Testis (tissue), 5 donors: ENCODE measurements at places on chromosomes 12 and 14. TPM values are rescaled to one million over a fixed set of nuclear protein-coding genes. Genes with fewer than 3 reads are reported as not detected.

DNA sequence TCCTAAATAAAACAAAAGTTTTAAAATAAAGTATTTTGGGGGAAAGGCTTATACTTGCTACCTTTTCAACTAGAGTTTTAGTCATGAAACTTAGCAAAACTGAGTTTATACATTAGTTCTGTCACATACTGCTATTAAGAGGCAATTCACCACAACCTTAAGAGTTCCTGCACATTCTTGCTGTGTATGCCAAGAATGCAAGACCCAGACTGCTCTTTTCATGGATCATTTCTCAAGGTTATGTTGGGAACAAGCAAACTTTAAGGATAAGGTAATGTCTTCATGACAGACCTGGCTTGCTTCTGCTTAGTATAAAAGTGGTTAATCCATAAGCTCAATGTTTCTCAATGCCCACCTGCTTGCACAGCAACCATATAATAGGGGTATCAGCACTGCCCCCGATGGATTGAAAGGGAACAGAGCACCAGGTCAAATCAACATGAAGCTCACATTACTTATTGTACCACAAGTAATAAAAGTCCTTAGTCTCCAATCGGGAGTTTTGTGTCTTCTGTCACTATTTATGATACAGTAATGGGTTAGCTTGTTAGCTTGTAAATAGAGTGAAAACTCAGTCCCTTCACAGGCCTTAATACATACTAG, 67.6 kb downstream of the KIF21A start:
- DNase-seq = no peak

Gene A2M
- 200 TPM for polyA plus RNA-seq

DNA sequence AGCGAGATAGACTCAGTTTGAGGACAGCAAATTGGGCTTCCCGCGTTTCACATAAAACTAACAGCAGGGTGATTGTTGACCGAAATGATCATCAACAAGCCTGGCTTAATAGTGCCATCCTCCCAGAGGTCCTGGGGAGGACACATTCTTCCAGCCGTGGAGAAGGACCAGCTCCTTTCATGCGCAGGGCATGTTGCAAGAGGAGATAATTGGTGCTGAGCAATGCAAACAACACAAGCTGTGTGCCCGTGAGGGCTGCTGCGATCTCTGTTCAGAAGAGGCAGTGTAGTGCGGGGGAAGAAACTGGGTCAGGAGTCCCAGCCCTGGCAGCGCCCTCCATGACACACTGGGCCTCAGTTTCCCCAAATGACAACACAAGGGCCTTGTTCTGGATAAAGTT, 54.3 kb downstream of the CCDC85C start:
- peak; percentile 64 for DNase-seq

- DNase-seq = peak; percentile 89
Measured at GRCh38 chr12:121279507-121279915, 17.0 kb downstream of the CAMKK2 start.

DNA sequence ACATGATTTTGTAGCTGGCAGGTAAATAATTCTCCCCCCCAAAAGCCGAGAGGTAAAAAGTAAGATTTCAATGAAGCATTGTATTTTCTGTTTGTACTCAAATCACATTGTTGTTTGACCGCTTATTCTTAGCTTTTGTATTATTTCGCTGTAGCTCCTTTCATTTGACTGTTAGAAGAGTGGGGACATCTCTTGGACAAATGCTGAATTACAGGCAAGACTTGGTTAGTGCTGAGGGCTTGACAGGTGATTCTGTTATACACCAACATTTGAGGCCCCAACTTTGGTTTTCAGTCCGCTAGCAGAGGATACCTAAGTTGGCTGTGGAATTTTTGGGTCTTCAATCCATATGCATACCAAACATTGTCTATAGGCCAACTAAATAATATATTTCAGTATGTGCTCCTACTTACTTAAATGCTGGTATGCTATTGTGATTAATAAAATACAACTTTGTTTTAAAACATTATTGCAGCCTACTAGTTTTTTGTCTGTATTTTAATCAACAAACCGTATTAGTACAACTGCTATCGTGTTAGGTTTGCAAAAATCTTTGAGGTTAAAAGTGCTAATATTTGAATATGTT, 102.2 kb downstream of the ERC1 start:
- DNase-seq = peak; percentile 40

Gene PROX2
- 0.08 TPM for polyA plus RNA-seq

Gene PSME2
- 122 TPM for polyA plus RNA-seq

Gene CFAP251
- polyA plus RNA-seq = 56.1 TPM

Gene INHBC
- polyA plus RNA-seq = 2.1 TPM

Gene SERPINA9
- polyA plus RNA-seq = not detected

- peak; percentile 88 for DNase-seq
Measured at GRCh38 chr14:104341532-104342434, 203.4 kb downstream of the KIF26A start.

Gene GALNT8
- polyA plus RNA-seq = 31.1 TPM

Gene ENDOU
- 0.21 TPM for polyA plus RNA-seq

DNA sequence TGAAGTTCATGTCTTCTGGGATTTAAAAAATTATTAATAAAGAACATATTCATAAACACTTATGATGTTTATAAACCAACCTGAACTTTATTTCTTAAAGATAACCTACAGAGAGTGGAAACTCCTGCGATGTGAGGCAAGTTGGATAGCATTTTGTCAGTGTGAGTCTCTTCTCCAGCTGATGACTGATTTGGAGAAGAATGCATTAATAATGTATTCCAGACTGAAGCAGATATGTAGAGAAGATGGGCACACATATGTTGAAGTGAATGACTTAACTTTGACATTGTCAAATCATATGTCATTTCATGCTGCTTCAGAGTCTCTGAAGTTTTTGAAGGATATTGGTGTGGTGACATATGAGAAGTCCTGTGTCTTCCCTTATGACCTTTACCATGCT, 7.3 kb downstream of the HELB start:
- DNase-seq = no peak

Gene REC8
- 58.8 TPM for polyA plus RNA-seq

Gene CEP128
- polyA plus RNA-seq = 8.5 TPM

- DNase-seq = peak; percentile 80
Measured at GRCh38 chr14:99574099-99574880, 29.7 kb downstream of the CCDC85C start.

Gene C1QL4
- polyA plus RNA-seq = 2.9 TPM

DNA sequence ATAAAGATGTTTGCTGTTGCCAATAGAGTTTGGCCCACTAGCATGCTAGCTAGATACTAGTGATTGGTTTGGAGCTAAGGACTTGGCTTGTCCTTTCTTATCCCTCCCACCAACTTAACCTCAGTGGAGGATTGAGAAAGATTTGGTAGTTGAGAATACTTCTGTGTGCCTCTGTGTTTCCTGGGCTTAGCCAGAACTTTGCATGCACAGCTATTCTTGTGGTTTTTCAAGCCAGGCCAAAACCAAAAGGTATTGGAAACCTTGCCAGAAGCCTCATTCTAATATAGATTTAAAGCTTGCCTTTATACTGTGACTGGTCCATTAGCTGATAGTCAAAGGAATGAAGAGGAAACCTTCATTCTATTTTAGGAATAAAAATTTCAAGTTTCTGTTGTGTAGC, 188.5 kb downstream of the CCDC91 start:
- DNase-seq = no peak

- no peak for DNase-seq
Measured at GRCh38 chr12:39413836-39414771, 28.8 kb downstream of the KIF21A start.

Gene ANKRD33
- polyA plus RNA-seq = 0.25 TPM

- peak; percentile 12 for DNase-seq
Measured at GRCh38 chr14:90275458-90275814, 19.1 kb downstream of the PSMC1 start.

DNA sequence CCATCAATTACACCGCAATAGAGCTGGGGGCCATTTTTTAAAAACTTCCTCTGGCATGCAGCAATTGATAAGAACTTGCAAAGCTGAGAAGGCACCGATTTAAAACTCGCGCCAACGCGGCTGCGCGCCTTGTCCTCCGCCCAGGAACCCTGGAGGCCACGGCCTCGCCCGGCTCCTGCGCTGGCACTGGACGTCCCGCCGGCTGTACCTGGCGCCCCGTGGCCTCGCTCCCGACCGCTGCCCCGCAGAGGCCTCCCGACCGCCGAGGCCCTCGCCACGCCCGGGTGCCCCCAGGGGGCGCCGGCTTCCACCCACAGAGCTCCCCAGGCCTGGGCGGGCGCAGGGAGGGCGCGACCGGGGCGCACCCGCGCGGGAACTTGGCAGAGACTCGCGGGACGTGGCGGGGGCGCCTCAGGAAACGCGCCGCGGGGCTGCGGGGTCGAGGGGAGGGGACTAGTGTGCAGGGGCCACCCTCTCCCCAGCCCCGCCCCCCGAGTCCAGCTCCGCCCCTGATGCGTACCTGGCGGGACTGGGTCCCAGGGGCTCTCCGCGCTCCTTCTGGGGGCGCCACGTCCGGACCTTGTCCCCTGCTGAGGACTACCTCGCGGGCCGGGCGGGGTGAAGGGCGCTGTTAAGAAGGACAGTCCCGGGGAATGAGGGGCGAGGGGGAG, 65.7 kb downstream of the TNFAIP2 start:
- peak; percentile 52 for DNase-seq

Gene CKB
- 504 TPM for polyA plus RNA-seq

Gene RBMS2
- polyA plus RNA-seq = 15.8 TPM

- DNase-seq = peak; percentile 23
Measured at GRCh38 chr12:26736563-26737486, 96.2 kb downstream of the ITPR2 start.

Gene GLI1
- 9.3 TPM for polyA plus RNA-seq

Gene SPTLC2
- 11.1 TPM for polyA plus RNA-seq

DNA sequence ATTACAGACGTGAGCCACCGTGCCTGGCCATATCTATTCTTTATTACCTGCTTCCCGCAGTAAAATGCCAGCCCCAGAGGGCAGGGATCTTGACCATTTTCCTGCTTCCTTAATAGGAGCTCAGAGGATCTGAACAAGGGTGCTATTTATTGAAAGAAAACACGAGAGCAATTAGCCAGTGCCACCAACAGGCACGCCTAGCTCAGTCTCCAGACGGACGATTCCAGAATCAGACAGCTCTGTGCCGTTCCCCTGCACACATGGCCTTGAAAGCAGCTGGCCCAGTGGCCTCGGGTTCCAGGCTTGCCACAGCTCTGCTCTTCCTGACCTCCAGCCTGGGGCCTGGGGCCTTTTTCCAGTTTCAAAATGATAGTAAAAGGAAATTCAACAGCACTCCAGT, 135.2 kb upstream of the RFLNA start:
- DNase-seq = peak; percentile 36

- DNase-seq = no peak
Measured at GRCh38 chr12:114783089-114783618, 99.2 kb upstream of the TBX3 start.

Gene OR4E2
- polyA plus RNA-seq = not detected

DNA sequence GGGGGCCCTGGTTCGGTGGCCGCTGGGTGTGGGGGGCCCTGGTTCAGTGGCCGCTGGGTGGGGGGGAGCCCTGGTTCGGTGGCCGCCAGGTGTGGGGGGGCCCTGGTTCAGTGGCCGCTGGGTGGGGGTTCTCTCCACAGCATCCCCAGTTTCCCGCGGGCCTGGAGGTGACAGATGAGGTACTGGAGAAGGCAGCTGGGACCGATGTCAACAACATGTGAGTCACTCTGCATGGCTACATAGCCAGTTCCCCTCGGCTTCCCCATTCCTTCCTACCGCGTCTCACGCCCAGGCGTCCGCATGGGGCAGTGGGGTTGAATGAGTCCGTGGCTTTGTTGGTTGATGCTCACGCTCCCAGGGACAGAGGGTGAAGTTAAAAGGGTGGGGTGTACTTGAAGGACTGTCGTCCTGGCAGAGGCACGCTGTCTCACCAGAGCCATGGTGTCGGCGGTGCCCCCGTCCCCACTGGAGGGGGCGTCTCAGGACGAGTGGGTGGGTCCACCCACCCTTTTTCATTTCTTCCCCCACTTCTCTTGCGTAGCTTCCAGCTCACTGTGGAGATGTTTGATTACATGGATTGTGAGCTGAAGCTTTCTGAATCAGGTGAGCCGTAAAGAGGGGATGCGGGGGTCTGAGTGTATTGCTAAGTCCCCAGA, 15.6 kb downstream of the HIP1R start:
- no peak for DNase-seq

DNA sequence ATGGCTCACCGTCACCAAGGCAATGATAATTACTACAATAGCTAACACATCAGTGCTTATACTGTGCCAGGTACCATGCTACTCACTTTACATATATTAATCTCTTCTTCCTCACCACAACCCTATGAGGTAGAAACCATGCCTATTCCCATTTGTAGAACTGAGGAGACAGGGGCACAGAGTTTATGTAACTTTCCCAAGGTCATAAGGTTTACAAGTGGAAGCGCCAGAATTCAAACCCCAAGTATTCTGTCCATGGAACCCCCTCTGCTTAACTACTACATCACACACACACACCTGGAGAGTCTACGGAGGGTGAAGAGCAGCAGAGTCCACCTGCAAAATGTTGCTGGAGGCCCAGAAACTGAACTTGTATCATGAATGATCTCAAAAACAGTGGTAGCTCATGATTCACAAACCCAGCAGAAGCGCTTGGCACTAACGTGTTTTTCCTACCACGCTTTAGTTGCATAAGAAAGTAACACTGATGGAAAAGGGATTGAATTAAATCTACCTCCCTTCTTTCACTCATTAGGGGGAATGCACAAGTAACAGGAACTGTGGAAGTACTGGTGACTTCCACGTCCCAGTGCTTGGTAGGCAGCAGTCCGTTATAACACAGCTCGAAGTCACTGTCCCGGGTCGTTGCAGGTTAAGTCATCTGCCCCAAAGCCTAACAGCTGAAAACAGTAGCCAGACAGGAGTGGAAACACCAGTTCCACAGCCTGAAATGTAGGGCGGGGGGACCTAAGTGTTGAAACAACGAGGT, 2.0 kb downstream of the ITPR2 start:
- DNase-seq = peak; percentile 28

- DNase-seq = no peak
Measured at GRCh38 chr12:54232790-54233189, 44.0 kb upstream of the SMUG1 start.

- DNase-seq = no peak
Measured at GRCh38 chr12:32377344-32378055, 21.9 kb upstream of the FGD4 start.

Gene TMEM121
- 1.4 TPM for polyA plus RNA-seq

DNA sequence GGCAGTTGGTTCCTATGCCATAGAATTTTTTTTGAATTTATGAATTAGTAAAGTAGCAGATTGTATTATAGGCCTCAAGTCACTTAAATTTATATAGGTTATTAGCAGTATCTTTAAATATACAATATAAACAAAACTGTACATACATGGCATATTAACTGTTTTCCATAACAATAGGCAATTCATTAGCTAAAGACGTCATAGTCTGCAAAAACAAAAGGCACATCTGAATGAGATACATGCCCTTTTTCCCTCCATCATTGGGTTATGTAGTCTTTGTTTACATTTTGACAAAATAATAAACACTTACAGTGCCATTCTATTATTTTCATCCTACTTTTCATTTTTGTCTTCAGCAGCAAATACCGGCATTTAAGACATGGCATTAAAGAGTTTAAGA, 1.1 kb upstream of the VCPKMT start:
- no peak for DNase-seq

- DNase-seq = no peak
Measured at GRCh38 chr12:16914853-16915252, 308.9 kb upstream of the LMO3 start.

DNA sequence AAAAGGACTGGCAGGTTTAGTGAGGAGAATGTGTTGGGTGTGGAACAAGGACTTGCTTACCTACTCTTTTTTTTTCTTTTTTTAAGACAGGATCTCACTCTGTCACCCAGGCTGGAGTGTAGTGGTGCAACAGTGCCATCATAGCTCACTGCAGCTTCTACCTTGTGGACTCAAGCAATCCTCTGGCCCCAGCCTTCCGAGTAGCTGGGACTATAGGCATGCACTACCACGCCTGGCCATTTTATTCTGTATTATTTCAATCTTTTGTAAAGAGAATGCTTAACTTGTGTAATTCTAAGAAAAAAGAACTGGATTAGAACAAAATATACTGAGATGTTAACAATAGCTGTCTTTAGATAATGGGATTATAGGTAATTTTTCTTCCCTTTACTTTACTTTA, 1.9 kb upstream of the VRTN start:
- DNase-seq = no peak
